B cell (primary cell): ENCODE measurements at places on chromosomes 3 and 15. TPM values are rescaled to one million over a fixed set of nuclear protein-coding genes. Genes with fewer than 3 reads are reported as not detected.
A peak's percentile ranks its signal among the peaks of the same experiment; 100 is the strongest.

Gene FRMD5
- total RNA-seq, result not detected in 2 replicates

Gene GOLGA6B
- total RNA-seq, result not detected in 2 replicates

Gene CCDC191
- total RNA-seq, result 47.9 and 52.5 TPM in 2 replicates

GRCh38 chr3:69669070-69669469 lies 70.2 kb upstream of the MITF start:
- DNase-seq, result no peak

GRCh38 chr3:51283421-51283820 lies 101.7 kb upstream of the MANF start:
- DNase-seq, result no peak

- DNase-seq, result no peak
Measured at GRCh38 chr3:13135251-13135810, 62.1 kb upstream of the IQSEC1 start.

DNA sequence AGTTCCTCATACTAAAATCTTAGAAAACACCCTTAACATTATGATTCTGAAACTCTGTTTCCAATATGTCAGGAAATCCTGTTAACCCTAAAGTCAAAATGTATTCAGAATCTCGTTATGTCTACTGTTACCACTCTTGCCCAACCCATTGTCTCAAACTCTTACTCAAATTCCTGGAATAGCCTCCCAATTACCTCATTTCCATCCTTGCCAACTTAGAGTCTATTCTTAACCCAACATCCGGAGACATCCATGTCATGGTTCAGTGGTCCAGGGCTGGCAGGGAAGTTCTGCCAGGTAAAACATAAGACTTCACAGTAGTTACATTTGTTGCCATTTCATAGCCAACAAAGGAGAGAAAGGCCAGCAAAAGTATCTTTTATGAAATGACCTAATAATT lies 593.9 kb downstream of the PYDC2 start:
- DNase-seq, result no peak

- no peak for DNase-seq
Measured at GRCh38 chr3:9820946-9821345, 10.9 kb downstream of the TTLL3 start.

Gene GNB5
- total RNA-seq, result 142 and 156 TPM in 2 replicates

DNA sequence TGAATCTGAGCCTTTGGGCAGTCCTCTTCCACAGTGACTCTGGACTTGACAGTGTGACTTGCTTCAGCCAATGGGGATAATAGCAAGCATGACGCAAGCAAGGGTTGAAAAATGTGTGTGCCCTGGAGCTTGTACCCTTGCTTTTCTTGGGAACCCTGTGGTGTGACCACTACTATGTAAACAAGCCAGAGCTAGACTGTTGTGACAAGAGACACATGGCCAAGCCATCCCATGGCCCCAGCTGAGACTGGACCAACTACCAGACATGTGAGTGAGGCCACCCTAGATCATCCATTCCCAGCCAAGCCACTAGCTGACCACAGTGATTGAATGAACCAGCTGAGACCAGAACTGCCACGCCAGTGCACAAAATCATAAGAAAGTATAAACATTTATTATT lies 11.8 kb downstream of the MYO1E start:
- no peak for DNase-seq

DNA sequence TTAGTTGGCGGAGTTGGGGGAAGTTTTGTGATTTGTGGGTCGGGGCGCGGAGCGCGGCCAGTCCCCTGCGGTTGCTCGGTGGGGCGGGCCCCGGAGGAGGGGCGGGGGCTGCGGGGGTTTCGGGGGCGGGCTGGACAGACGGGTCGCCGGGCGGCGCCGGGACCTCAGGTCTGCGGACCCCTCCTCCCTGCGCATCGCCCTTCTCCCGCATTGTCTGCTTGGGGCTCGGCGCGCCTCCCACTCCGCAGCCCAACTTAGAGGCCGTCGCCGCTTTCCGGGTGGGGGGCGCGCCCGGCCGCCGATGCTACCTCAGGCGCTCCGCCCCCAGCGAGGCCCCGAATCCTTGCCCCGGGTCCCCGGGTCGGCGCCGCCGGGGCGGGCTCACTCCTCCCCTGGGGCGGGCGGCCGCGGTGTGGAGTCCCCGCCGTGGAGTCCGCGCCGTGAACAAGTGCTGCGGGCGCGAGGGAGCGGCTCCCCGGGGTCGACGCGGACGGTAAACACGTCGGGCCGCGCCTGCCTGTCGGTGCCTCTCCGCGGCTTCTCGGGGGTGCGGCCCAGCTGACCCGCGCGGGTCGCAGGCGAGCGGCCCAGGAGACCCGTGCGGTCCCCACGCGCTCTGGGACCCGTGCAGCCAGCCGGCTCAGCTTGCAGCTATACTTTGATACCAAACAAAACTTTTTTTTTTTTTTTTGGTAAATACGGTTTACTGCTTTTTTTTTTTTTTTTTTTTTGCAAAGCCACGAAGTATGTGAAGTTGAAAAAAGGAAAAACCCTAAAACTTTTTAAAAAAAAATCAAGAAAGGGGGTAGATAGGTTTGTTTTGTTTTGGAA lies 624 bp downstream of the AKAP13 start:
- peak; percentile 74 for DNase-seq

- peak; percentile 26 for DNase-seq
Measured at GRCh38 chr15:40764629-40765103, 798 bp downstream of the GCHFR start.

GRCh38 chr3:129358772-129359371 lies 69.6 kb downstream of the EFCAB12 start:
- DNase-seq, result no peak

GRCh38 chr3:71725271-71725991 lies at the start of gene EIF4E3:
Gene EIF4E3, minus strand, starts transcription at chr3:71725402. Its CDS starts 35 bp downstream, at chr3:71725367.
- peak; percentile 51 for DNase-seq
